ENCODE measurements at places on chromosomes 6 and 20.

GRCh38 chr6:75418233-75418632, 75.4 kb downstream of the FILIP1 start:
- no peak for DNase-seq

DNA sequence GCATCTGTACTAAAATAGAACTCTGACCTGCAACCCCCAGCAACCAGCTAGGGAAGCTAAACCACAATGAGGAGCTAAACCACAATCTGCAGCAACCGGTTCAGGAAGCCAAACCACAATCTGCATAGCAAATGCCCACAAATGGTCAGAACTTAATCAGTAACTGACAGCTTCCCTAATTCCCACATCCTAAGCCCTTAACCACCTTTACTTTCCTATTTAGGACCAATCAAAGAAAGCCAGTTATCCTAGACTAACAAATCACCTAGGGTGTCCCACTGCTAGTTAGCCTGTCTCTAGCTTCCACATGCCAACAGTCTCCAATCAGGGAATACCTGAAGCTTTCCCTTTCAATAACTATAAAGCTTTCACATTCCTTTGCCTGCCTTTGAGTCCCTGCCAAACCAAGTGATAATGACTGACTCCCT, 424.6 kb upstream of the PTCHD4 start:
- DNase-seq, result no peak

GRCh38 chr6:32109114-32109764, at the start of gene TNXB:
Gene TNXB, minus strand, starts transcription at chr6:32109338. Its CDS starts 11,140 bp downstream, at chr6:32098198.
- DNase-seq, result no peak

GRCh38 chr6:83952830-83953229, 80.7 kb upstream of the MRAP2 start:
- DNase-seq, result no peak

- DNase-seq, result peak; percentile 84
Measured at GRCh38 chr6:33430991-33431879, 11.4 kb downstream of the SYNGAP1 start.

DNA sequence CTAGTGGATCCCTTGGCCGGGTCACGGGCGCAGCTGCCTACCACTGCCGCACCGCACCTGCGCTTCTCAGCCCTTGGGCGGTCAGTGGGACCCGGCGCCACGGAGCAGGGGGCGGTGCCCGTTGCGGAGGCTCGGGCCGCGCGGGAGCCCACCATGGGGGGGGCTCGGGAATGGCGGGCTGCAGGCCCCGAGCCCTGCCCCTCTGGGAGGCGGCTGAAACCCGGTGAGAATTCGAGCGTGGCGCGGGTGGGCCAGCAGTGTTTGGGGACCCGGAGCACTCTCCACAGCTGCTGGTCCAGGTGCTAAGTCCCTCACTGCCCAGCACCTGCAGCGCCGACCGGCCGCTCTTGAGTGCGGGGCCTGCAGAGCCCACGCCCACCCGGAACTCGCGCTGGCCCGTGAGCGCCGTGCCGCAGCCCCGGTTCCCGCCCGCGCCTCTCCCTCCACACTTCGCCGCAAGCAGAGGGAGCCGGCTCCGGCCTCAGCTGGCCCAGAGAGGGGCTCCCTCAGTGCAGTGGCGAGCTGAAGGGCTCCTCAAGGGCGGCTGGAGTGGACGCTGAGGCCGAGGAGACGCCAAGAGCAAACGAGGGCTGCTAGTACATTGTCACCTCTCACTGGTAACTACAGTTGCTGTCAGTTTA, 120.5 kb upstream of the TMEM170B start:
- DNase-seq, result no peak

DNA sequence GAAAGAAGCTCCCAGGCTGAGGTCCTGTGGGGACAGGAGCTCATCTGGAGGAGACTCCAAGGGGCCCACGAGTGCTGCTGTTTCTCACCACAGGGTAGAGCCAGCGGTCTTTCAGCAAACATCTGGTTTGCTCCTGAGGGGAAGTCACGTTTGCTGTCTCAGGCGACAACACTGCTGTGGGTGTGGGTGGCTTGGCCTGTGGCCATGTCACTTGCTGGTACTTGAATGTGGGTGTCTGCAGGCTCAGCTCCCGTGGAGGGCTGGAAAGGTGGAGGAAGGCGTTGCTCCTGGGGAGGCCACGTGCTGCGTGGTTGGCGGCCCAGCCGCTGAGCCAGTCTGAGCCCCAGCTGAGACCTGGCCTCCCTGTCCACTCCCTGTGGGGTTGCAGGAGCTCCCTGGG, 52.8 kb upstream of the MPC1 start:
- peak; percentile 42 for DNase-seq

DNA sequence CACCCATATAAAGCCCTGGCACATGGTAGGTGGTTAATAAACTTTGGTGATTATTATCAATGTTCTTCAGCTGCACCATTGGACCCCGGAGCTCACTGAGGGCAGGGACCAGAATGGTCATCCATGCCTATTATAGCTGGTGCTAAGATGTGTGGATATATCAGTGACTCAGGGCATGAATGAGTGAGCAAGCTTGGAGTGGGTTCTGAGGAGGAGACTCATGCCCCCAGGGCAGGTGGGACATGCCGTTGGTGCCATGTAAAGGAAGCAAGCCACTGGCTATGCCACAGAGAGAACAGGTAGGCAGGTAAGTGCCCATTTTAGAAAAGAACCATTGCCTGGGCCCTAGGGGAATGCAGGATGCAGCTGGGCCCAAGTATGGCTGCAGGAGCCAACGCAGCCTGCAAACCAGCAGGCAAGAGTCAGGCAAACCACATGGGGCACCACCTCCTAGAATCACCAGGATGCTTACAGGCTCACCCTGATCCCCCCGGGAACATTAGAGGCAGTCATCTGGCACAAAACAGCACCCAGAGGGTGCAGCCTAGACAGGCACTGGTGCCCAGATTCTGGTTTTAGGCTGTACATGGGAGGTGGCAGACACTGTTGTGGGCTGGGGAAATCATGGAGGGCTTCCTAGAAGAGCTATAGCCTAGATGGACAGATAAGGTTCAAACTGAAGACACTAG, 23.5 kb downstream of the PLAGL2 start:
- no peak for DNase-seq

DNA sequence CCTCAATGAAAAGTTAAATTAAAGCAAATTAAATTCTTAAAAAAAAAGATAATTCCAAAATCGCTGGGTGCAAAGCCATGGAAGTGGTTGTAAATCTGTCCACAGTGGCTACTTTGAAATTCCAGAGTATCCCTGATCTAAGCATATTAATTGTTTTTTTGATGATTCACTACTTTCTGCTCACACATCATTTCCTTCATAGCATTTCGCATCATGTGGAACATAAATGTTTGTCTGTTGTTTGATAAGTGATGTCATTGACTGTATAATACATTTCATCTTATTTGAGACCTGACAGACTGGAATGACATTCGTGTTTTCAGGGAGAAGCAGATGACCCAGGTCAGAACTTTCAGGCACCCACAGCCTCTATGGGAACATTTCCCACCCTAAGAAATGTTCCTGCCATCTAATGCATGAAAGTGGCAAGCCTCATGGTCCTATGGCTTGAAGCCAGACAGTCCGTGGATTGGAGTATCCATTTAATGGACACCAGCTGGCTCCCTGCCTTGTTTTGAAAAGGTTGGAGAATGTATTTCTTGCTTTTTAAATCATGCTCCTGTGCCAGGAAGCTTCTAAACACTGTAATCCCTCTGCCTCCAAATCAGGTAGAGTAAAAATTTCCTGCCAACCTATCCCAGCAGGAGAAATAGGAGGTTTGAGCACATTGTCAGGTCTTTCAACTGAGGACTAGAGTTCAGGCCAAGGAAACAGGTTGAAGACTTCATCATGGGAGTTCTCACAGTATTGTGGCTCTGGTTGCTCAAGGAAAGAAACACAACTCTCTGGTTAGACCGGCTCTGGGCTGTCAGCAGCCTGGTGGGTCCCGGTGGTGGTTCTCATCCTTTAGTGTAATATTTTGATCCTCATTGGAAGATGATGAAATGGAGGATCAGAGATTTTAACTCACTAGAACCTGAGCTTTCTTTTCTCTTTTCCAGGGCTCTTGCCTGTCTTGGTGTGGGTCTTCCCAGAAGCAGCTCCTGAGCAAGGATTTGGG, 157.9 kb downstream of the SLC24A3 start:
- DNase-seq, result no peak

DNA sequence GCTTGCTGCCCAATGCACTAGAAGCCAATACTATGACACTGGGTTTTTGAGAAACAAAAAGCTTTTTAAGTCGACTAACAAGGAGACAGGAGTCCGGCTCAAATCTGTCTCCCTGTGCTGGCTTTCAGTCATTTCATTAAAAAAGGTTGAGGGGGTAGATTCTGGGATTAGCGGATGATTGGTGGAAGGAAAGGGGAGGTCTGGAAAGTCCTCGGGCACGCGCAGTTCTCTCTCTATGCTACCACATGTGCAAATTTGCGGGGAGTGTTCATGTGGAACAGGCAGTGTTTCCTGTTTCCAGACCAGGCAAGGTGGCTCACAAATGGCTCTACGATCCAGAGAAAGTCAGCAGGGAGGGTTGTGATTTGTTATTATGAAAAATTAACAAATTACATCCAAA, 89.1 kb upstream of the TOX2 start:
- DNase-seq, result no peak

- no peak for DNase-seq
Measured at GRCh38 chr6:41498968-41499599, 47.1 kb upstream of the FOXP4 start.

DNA sequence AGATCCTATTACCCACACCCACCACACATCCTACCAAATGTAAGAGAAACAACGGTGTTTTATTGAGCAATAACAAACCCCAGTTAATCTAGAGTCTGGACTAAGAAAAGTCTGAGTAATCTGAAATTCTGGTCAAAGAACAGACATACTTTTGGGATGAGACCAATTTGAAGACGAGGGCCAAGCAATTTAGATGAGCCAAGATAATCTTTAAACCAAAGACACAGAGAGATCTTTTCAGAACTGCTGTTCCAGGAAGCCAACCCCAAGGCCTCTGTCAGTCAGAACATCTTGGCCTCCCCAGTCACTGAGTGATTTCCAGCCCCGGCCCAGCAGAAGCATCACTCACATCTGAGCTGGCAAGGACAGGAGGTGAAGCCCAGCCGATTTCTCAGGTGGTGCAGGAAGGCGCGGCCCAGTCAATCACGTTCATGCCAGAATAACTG, 118.5 kb upstream of the SYNDIG1 start:
- DNase-seq, result no peak

DNA sequence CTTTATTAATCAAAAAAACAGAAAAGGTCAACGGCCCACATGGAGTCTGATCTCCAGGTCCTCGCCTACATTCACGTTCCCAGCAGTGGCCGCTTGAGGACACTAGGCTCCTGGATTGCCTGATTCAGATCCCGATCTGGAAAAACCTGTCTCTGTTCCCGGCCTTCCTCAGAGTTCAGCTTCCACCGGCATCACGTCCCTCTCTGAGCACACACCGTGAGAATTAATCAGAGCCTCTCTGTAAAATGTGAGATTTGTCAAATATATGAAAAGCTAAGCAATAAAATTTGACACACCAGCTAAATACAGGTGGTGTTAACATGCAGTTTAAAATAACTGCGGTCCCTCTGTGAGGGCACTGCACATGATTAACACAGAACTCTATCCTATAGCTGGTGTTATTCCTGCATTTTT, 122.8 kb upstream of the COL21A1 start:
- DNase-seq, result no peak

DNA sequence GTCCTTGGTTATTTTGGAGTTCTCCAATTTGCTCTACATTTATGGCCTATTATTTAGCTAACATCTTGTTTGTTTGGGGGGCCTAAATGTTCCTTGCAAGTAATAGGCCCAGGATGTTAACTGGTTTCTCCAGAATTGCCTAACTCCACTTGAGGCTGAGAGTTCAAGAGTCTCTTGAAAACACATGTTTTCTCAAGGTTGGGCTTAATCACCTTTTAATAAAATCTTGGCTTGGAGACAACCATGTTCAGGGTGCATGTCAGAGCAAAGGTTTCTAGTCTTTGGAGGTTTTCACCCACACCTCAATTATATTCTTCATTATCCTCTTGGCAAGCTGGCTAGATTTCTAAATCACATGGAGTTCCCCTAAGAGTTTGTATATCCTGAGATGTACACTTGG, 54.2 kb downstream of the KLHL31 start:
- no peak for DNase-seq

- DNase-seq, result peak; percentile 23
Measured at GRCh38 chr6:101396548-101397173, 3.2 kb downstream of the GRIK2 start.

- no peak for DNase-seq
Measured at GRCh38 chr6:24848461-24848860, 49.7 kb upstream of the ARMH2 start.

- no peak for DNase-seq
Measured at GRCh38 chr6:38467566-38467965, 172.2 kb downstream of the BTBD9 start.

DNA sequence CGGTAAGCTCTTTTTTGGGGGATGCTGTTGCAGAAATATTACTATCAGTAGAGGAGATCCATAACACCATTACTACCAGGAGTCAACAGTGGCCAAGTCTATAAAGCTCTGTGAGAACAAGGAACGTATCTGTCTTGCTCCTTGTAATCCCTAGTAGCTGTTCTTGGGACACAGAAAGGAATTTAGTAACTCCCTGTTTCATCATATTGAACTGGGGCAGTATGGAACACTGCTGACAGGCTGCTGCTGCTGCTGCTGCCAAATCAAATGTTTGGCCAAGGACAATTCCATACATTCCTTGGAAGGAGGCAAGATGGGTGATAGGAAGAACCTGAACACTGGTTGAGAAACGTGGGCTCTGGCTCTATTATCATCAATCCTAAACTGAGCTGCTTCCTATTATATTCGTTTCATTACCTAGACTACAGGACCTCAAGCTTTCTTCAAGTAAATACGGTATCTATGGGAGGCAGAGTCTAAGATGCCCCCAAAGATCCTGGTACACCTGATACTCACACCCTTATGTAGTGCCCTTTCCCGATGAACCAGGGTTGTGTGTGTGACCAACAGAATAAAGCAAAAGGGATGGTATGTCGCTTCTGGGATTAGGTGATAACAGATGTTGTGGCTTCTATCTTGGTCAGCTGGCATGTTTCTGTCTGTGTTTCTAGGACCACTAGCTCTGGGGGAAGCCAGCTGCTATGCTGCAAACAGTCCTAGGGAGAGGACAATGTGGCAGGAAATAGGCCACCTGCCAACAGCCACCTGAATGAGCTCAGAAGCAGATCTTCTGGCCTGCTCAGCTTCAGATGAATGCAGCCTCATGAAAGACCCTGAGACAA, 39.5 kb downstream of the ELOVL5 start:
- DNase-seq, result no peak

DNA sequence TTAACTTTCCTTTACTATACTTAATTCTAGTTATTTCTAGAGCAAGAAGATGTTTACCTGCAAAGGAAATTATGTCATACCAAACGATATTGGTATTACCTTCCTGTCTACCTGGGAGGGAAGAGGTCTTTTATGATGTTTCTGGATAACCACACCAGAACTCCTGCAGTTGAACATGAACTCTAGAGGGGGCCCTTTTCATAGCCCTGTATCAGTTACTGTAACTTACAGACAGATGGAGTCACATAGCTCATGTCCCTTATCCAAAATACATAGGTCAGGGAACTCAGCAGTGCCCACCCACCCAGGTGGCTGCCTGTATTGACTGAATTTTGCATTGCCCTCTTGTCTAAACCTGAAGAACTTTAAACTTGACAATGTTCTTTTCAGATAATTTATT, 35.1 kb upstream of the MYL9 start:
- DNase-seq, result no peak

- DNase-seq, result peak; percentile 62
Measured at GRCh38 chr6:32192608-32193039, at the start of gene GPSM3. Gene GPSM3, minus strand, starts transcription at chr6:32192643. Its CDS starts 130 bp downstream, at chr6:32192513.

Measured in CD4-positive, alpha-beta T cell (primary cell).